ENCODE measurements at places on chromosomes 6 and 20.

- peak; percentile 99 for DNase-seq
Observed at GRCh38 chr20:50165684-50166554, 12.4 kb upstream of the PEDS1 start.

GRCh38 chr20:21821358-21821757 lies 115.9 kb downstream of the PAX1 start:
- no peak for DNase-seq

- DNase-seq = no peak
Observed at GRCh38 chr6:27651371-27651732, 178.4 kb upstream of the ZNF184 start.

DNA sequence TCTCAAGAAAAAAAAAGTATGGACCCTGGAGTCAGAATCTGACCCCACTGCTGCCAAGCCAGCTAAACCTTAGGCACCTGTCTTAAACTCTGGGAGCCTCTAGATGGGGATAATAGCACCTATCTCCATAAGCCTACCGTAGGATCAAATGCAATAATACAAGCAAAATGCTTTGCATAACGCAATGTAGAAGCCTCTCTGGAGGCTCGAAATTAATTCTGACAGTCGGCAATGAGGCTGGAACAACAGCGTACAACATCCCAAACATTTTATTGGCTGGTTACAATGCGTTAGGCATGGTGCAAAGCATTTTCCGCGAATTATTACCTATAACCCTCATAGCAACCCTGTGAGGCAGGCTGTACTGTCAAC lies 521 bp downstream of the CDK5RAP1 start:
- DNase-seq = no peak

DNA sequence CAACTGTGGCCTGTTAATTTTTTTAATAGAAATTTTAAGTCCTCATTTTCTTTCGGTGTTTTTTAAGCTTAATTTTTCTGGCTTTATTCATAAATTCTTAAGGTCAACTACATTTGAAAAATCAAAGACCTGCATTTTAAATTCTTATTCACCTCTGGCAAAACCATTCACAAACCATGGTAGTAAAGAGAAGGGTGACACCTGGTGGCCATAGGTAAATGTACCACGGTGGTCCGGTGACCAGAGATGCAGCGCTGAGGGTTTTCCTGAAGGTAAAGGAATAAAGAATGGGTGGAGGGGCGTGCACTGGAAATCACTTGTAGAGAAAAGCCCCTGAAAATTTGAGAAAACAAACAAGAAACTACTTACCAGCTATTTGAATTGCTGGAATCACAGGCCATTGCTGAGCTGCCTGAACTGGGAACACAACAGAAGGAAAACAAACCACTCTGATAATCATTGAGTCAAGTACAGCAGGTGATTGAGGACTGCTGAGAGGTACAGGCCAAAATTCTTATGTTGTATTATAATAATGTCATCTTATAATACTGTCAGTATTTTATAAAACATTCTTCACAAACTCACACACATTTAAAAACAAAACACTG lies 10.1 kb downstream of the HFE start:
- peak; percentile 90 for DNase-seq

DNA sequence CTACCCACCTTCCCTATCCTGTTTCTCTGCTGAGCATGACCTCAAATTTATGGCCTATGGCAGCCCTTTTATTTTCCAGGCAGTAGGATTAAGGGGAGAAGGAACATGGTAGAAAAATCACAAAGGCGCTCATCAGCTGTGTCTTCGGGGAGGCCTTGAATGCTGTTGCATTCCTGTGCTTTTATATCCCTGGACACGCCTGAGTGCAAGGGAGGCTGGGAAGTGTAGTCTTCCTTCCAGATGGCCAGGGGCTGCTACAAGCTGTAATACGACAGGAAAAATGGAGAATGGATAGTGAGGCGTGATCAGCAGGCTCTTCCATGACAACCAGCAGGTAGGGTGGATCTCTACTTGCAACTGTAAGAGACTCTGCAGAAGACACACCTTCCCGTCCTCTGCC lies 210.9 kb upstream of the GGTLC1 start:
- DNase-seq = no peak

- no peak for DNase-seq
Observed at GRCh38 chr6:140052736-140053729, 678.6 kb upstream of the CITED2 start.

GRCh38 chr6:119643876-119644275 lies 294.3 kb upstream of the MAN1A1 start:
- DNase-seq = no peak

DNA sequence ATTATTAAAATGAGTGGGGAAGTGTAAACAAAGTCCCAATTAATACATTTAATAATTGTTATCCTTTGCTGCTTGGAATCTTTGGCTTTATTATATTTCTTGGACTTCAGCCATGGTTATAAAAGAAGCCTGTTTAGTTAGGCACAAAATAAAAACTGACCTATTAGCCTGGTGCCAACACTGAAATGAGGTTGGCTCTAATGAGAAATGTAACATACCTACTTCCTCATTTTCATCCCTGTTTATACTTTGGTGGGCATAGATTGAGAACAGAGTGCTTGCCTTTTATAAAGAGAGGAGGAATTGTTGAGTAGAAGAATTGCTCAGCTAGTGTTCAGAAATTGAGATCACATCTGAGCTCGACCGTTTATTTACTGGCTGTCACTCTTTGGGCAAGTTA lies 471.3 kb downstream of the UTRN start:
- no peak for DNase-seq

DNA sequence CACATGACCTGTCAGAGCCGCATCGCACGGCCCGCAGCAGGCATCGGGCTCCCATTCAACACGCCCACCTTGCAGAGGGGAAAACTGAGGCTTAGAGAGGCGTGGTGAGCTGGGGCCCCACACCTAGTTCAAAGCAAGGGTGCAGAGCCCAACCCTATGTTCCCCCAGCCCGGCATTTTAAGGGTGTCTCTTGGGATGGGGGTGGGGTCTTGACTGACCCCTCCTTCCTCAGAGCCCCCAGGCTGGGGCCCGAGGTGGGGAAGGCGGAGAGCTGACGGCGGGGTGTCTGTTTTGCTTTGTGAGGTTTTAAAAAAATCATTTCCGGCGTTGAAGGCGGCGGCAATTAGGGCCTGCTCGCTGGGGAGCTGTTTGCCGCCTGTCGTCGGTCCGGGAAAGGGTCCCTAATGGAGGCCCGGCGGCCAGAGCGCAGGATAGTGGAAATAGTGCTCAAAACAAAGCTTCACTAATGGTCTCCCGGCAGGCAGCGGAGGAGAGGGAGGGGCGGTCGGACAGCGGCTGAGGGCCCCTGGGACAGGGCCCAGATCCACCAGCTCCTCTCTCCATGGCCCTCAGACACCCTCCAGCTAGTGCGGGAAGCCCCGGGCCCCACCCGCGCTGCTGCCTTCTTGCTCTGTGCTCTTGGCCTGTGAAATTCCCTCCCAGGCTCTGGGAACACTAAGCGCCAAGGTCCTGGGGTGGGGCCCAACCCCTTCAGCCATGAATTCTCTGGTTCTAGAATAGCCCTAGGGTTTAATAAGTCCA lies 11.9 kb downstream of the VSTM2L start:
- DNase-seq = no peak

DNA sequence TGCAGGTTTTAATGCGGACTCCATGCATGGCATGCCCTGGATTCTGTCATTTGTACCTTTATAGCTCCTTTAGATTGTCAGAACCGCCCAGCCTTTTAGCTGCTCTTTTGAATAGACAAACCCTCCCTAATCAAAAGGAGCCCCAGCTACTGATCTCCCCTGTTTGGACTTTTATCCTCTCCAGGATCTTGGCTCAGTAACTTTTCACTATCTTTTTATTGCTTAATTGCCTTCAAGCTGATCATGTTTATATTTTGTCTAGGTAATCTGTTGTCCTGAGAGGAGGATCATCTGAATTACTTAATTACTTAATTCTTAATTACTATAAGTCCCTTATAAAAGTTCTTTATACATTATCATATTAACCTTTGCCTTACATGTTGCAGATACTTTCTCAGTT lies 93.2 kb downstream of the HIVEP1 start:
- DNase-seq = no peak

DNA sequence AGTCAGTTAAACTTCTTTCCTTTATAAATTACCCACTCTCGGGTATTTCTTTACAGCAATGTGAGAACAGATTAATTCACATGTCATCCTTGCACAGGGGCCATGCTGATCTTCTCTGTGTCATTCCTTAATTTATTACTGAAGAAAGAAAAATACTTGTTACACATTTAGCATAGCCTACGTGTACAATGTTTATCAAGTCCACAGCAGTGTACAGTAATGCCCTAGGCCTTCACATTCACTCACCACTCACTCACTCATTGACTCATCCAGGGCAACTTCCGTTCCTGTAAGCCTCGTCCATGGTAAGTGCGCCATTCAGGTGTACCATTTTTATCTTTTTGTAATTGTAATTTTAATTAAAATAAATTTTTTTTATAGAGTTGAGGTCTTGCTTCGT lies 73.6 kb downstream of the RSPH3 start:
- no peak for DNase-seq

GRCh38 chr20:50874111-50874757 lies 57.0 kb downstream of the ADNP start:
- no peak for DNase-seq

GRCh38 chr6:159594750-159595117 lies 98.3 kb downstream of the SOD2 start:
- no peak for DNase-seq

GRCh38 chr20:46255440-46256104 lies 52.7 kb downstream of the CDH22 start:
- peak; percentile 93 for DNase-seq

- DNase-seq = no peak
Observed at GRCh38 chr20:46883892-46884291, 10.8 kb upstream of the EYA2 start.

GRCh38 chr6:138162111-138162954 lies 594 bp downstream of the ARFGEF3 start:
- no peak for DNase-seq

- peak; percentile 5 for DNase-seq
Observed at GRCh38 chr6:3311826-3312225, 53.1 kb downstream of the PSMG4 start.

DNA sequence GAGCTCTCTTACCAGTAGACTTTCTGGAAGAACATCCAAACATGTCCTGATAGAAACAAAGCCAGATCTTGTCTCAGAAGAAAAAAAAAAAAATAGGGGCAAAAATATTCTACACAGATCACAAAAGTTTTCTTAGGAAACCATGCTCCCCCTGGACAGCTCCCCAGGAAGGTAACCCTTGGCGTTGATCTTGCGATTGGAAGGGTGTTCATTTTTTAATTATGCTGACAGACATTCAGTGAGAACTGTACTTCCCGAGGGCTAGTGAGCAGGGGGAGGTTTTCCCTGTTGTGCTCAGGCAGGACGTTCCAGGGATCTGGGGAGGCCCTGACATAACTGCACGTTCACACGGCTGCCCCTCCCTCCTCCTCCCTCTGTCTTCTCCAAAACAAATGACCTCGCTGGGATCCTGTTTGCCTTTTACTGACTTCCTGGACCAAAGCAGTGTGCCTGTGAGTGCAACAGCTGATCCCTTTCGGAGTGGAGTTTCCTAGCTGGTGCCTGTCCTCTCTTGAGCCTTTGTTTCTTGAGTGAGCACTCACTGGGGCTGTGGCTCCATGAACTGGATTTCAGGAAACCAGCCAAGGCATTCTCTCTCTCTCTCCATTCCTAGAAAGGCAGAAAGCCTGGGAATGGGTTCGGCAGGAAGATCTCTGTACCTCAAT lies 46.7 kb downstream of the MARCKS start:
- no peak for DNase-seq

DNA sequence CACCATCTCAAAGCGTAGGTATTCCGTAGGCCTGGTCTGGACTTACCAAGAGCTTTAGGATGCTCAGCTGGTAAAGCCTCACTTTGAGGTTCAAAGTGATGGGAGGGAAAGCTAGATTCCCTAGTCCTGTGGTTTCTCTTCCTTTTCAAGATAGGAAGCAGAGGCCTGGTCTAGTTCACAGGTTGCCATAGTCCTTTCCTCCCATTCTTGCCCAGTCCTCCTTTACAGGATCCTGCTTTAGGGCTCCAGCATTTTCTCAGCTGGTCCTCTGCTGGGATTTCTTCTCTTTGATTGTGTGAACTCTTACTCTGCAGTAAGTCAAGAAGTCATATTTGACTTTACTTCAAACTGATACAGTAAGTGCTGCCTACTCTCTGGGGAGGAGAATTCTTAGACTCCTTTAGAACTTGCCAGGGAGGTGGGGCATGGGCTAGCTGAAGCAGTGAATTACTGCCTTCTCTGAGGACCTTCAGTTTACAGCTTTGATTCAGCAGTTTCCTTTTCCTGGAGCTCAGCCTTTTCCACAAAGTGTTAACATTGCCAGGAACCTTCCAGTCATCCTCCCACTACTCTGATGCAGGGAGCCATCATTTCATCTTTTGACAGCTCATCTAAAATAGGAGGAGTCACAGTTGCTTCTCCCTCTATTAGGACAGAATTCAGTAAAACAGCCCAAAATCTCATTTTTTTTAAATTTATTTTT lies 42.8 kb upstream of the PLCG1 start:
- DNase-seq = no peak

All from lower leg skin (tissue), 4 donors.